ENCODE measurements at places on chromosomes 1 and 21.

DNA sequence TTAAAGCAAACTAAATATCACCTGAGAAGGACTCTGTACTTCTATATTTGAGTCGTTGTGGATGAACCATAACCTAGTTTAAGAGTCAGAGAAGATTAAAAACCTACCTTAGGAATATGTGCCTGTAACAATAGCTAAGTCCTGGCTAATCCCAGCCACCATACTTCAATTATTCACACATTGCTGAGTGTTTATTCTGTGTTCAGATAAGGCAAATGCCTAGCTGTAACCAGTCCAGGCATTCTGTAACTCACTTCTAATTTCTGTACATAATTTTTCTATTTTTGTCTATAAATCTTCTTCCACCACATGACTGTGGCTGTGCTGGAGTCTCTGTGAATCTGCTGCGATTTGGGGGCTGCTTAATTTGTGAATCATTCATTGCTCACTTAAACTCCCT lies 441.9 kb upstream of the ADAMTS5 start:
- no peak for DNase-seq

- DNase-seq, result no peak
These were observed 1.1 kb downstream of the IKBKE start for GRCh38 chr1:206471415-206471801.

DNA sequence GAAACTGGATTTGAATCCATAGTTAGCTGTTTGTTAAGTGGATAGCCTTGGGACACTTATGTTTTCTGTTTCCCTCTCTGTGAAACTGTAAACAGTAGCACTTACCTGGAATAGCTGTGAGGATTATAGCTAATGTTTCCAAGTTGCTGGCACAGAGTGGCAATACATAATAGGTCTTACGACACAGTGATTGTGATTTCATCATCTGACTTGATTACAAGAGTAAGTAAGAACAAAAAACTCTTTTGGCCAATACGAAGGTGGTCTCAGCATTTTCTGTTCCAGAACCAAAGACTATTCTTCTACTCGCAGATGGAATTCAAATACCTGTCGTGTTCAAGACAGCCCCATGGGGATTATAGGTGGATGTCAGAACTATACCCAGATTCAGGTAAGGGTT lies 2.1 kb downstream of the C8B start:
- DNase-seq, result no peak

DNA sequence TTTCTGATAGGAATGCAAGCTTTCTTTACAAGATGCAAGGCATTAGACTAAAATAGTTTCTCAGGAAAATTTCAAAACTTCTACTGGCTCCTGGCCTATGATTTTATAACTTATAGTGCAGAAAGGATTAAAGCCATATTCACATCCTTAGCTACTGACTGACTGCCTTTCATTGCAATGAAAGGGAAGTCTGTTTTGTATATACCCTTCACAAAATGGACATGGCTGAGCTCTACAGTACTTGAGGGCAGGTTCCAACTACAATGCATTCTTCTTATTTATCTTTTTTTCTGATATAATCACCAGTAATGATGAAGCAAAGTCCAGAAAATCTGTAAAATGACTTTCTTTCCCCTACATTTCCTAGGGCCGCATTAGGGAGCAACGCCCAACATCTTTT lies 100.5 kb upstream of the ESRRG start:
- no peak for DNase-seq

DNA sequence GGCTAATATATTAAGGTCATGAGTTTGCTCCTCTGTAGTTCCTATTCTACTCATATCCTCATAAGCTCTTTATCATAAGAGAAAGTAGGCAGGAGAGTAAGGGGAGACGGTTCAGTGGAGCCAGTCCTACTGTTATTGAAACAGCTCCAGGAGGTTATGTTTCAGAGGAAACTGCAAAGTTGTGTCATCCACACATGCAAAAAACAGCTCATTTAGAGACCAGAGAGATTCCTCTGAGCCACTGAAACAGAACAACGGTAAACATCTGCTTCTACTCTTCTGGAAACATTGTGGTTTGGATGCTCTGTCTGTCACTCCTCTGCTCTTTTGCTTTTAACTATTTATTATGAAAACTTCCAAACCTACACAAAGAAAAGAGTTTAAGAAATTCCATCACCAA lies 66.3 kb upstream of the PPP2R5A start:
- no peak for DNase-seq

GRCh38 chr21:31993826-31994825 lies 121.3 kb downstream of the HUNK start:
- no peak for DNase-seq

GRCh38 chr1:38000529-38001455 lies 4.5 kb downstream of the FHL3 start:
- DNase-seq, result peak; percentile 67

Data from ovary (tissue), 10 donors.